ENCODE measurements at places on chromosomes 2 and 18. TPM values are rescaled to one million over a fixed set of nuclear protein-coding genes. Genes with fewer than 3 reads are reported as not detected.

DNA sequence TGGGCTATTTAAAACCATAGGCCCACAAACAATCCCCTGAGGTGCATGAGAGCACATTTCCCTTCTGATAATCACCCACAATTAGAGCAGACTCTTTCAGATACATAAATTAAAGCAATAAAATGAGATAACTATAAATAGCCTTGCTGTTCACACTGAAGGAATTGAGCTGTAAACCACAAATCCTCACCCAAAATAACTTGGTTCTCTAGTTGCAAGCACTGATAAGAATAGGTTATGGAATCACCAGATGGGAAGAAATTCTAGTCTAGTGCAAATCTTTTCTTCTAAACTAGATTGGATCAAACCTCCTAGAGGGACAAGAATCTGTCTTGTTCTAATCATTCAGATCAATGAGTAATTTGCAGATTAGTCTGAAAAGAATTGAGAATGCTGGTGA is 64.6 kb downstream of the NAB1 start:
- no peaks in the 10 kb centered on the region for H3K27me3 ChIP-seq
- DNase-seq, result no peak
- H3K4me1 ChIP-seq, result no peaks in the 10 kb centered on the region
- no peaks in the 10 kb centered on the region for H3K36me3 ChIP-seq
- no peak overlapping the region for H3K4me3 ChIP-seq

DNA sequence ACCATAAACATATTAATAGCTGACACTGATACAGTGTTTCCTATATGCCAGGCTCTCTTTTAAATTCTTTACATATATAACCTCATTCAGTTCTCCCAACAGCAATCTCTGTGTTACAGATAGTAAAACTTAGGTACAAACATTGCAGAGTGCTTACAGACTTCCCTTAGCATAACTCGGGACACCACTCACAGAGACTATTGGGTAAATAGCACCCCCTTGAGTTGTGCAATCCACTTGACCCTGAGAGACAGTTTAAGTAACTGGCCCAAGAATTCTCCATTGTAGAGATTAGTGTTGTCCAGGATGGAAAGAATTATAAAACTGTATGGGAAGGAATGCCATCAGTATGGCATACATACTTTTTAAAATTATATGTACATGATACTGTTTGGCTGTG is 110.1 kb downstream of the POLE4 start:
- no peak overlapping the region for H3K27ac ChIP-seq
- no peaks in the 10 kb centered on the region for H3K4me1 ChIP-seq
- DNase-seq, result no peak
- H3K27me3 ChIP-seq, result no peaks in the 10 kb centered on the region
- H3K4me3 ChIP-seq, result no peak overlapping the region

- H3K36me3 ChIP-seq, result no peaks in the 10 kb centered on the region
- peak; percentile 87 for DNase-seq
- H3K27me3 ChIP-seq, result peaks cover 35% of the 10 kb centered on the region
- peaks cover 4% of the 10 kb centered on the region for H3K4me1 ChIP-seq
- H3K27ac ChIP-seq, result no peak overlapping the region
Measured at GRCh38 chr2:95022309-95023221, 2.9 kb upstream of the MAL start.

DNA sequence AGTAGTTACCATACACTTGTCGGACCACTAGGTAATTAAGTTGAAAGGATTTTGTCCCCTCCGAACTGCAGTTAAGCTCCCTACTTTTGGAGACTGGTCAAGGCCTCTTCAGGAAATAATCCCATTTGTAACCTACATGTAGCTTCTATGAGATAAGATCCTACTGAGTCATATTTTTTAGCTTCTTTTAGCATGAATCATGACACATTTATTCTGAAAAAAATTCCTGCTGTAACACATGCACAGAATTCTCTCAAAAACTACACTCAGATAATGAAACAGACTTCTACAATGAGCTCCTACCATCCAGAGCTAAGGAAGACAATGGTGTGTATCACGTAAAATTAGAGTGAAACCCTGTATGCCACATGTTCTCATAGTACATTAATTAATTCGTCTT is 100.7 kb upstream of the CCDC195 start:
- H3K36me3 ChIP-seq, result peaks cover 18% of the 10 kb centered on the region
- no peak overlapping the region for H3K27ac ChIP-seq
- H3K27me3 ChIP-seq, result no peaks in the 10 kb centered on the region
- no peak overlapping the region for H3K4me3 ChIP-seq

- no peak for DNase-seq
- no peaks in the 10 kb centered on the region for H3K27me3 ChIP-seq
- H3K27ac ChIP-seq, result no peak overlapping the region
Measured at GRCh38 chr18:10226971-10227370, 227.5 kb upstream of the APCDD1 start.

- no peak overlapping the region for H3K4me3 ChIP-seq
- peaks cover 6% of the 10 kb centered on the region for H3K4me1 ChIP-seq
- no peak for DNase-seq
- no peaks in the 10 kb centered on the region for H3K36me3 ChIP-seq
- no peaks in the 10 kb centered on the region for H3K27me3 ChIP-seq
Measured at GRCh38 chr2:12303181-12304030, 413.3 kb upstream of the TRIB2 start.

GRCh38 chr2:101330253-101330933 is 21.9 kb upstream of the RNF149 start:
- peak overlapping the region; percentile 56 for H3K27ac ChIP-seq
- no peak for DNase-seq
- H3K36me3 ChIP-seq, result no peaks in the 10 kb centered on the region
- no peak overlapping the region for H3K4me3 ChIP-seq
- peaks cover 33% of the 10 kb centered on the region for H3K4me1 ChIP-seq

Gene SCN1A
- 26.9 TPM for total RNA-seq

Gene NT5C1B
- not detected for total RNA-seq

Gene SLC16A14
- 4.7 TPM for total RNA-seq

Gene ATF2
- total RNA-seq, result 51.2 TPM

Gene RGPD4
- 0.23 TPM for total RNA-seq

Gene SNED1
- total RNA-seq, result 38.4 TPM
